ENCODE measurements at places on chromosomes 1 and 21. TPM values are rescaled to one million over a fixed set of nuclear protein-coding genes. Genes with fewer than 3 reads are reported as not detected.

Gene MLLT11
- 6.0 TPM for total RNA-seq

GRCh38 chr1:51648180-51649109 lies 31.6 kb downstream of the OSBPL9 start:
- no peak overlapping the region for H3K4me3 ChIP-seq
- H3K4me1 ChIP-seq, result no peaks in the 10 kb centered on the region
- H3K27ac ChIP-seq, result no peak overlapping the region
- no peaks in the 10 kb centered on the region for H3K27me3 ChIP-seq
- no peak for DNase-seq

Gene MTARC2
- not detected for total RNA-seq

GRCh38 chr1:53653200-53653575 lies 85.8 kb downstream of the GLIS1 start:
- H3K27me3 ChIP-seq, result peaks cover 20% of the 10 kb centered on the region
- no peaks in the 10 kb centered on the region for H3K36me3 ChIP-seq
- no peak overlapping the region for H3K4me3 ChIP-seq

GRCh38 chr1:107935396-107936064 lies 29.4 kb downstream of the VAV3 start:
- peak overlapping the region; percentile 76 for H3K27ac ChIP-seq
- peaks cover 45% of the 10 kb centered on the region for H3K4me1 ChIP-seq
- no peaks in the 10 kb centered on the region for H3K27me3 ChIP-seq

- no peak for DNase-seq
- H3K36me3 ChIP-seq, result no peaks in the 10 kb centered on the region
- no peaks in the 10 kb centered on the region for H3K4me1 ChIP-seq
- no peak overlapping the region for H3K4me3 ChIP-seq
Observed at GRCh38 chr1:234149217-234149616, 224.0 kb upstream of the COA6 start.
